G401 (cell line): ENCODE measurements at places on chromosomes 3 and 15. TPM values are rescaled to one million over a fixed set of nuclear protein-coding genes. Genes with fewer than 3 reads are reported as not detected.

The POPDC2 gene
- total RNA-seq, result 0.06 TPM in 1 of 2 replicates, not detected in the other

The SLC2A2 gene
- total RNA-seq, result not detected in 2 replicates

- no peak for DNase-seq
These were observed 68.2 kb upstream of the THRB start for GRCh38 chr3:24562895-24563294.

The FILIP1L gene
- 3.7 TPM in 1 of 2 replicates, not detected in the other for total RNA-seq

GRCh38 chr3:52917044-52917443, 19.7 kb upstream of the STIMATE start:
- no peak for DNase-seq

The CYP1A1 gene
- not detected in 2 replicates for total RNA-seq

The C3orf20 gene
- not detected in 2 replicates for total RNA-seq

The MGLL gene
- total RNA-seq, result not detected in 2 replicates

The CSNK1G1 gene
- 11.6 and 15.7 TPM in 2 replicates for total RNA-seq

GRCh38 chr3:184712248-184713039, 580 bp upstream of the MAGEF1 start:
- DNase-seq, result no peak

DNA sequence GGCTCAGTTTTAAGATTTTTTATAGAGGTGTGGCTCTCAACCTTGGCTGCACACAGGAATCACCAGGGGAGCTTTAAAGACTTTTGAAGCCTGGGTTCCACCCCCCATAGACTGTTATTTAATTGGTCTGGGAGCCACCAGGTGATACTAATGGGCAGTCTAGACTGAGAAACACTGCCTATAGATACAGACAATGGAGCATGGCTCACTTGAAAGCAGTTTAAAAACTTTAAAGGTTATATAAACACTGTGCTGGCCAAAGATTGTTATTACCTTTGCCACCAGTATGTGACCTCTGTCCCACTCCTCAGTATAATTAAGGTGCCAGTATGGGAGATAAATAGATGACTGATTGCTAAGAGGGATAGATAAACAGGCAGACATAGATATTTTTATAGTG, 3.8 kb downstream of the GOLIM4 start:
- DNase-seq, result no peak

GRCh38 chr15:64552281-64552948, 92.0 kb downstream of the ZNF609 start:
- no peak for DNase-seq

The TMEM87A gene
- 26.0 and 55.0 TPM in 2 replicates for total RNA-seq

GRCh38 chr3:127495821-127496655, 94.5 kb downstream of the TPRA1 start:
- no peak for DNase-seq

The CHRFAM7A gene
- total RNA-seq, result 0.74 TPM in 1 of 2 replicates, not detected in the other

DNA sequence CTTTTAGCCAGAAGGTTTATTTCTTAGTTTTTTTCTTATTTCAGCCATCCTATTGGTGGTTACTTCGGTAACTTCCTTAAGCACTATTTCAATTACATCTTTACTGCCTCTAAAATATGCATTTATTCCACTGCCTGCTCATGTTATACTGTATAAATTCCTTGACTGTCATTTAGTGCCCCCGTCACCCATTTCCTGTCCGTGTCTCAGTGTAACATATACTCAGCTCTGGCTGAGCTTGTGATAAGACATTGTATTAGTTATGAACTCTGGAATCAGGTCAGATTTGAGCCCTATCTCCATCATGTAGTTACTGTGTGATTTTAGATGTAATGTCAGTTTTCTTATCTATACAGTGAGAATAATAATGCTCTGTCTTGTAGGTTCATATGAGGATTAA, 24.2 kb downstream of the PIAS1 start:
- no peak for DNase-seq

DNA sequence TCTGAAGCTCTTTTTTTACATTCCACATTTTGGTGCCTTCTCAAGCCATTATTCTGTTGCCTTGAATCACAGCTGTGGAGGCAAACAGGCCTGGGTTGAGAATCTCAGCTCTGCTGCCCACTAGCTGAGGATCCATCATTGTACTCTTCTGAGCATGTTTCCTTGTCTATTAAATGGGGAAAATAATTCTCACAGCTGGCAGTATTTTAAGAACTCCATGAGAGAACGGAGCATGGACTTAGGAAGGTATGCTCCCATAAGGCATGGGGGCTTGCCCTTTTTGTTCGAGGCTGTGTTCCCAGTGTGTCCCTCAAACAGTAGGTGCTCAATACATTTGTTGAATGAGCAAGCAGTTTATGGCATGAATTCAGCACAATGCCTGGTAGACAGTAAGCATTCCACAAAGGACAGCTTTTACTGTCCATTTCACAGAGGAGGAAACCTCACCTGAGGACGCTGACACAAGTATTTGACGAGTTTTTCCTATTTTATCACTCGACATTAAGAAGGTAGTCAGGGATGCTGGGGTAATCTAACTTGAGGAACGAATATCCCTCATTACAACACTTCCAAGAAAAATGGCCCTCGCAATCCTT, 2.1 kb upstream of the PTPRG start:
- DNase-seq, result no peak

DNA sequence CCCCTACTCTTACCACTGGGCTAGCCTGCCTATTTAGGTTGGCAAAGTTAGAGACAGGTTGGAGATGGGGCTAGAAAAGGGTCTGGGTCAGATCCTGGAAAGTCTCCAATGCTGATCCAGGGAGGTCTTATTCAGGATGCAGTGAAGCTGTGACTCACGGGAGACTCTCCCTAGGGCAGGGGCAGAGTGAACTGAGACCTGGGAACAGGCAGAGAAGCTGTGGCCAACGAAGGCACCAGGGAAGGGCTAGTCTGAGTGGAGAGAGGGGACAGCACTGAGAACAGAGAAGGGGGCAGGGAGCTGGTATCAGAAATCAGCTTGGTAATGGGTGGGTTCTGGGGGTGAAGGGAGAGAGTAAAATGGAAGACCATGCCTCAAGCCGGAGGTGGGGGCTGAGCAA, 2.2 kb downstream of the LTF start:
- DNase-seq, result no peak

The SLC9C1 gene
- not detected in 2 replicates for total RNA-seq

DNA sequence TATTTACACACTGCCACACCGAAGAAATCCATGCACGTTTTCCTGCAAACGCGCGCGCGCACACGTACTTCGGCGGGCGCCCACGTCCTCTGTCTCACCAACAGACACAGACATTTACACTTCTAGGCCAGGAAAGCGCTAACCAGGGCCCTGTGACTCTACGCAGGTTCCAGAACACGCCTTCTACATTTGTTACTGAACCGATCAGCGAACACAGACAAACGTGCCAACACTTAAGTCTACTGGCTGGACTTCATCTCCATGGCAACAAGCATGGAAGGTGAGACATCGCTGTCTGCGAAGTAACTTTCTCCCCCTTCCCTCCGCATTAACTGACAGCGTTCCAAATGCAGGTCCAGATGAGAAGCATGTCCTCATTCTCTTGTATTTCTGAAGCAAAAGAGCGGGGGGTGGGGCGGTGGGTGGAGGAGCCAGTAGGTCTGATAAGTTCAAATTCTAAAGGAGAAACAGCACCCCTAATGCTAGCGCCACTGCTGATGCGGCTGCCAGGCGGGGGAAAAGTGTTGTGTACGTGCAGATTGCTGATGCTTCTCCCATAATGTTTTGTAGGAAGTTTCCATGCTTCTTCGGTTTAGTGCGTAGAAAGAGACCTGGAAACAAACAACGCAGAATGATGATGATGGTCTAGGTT, at the start of gene CTXN2:
TSS of gene CTXN2 (plus strand) at position 92 of the 652 bp plus-strand sequence. CDS start 9,636 bp downstream, outside the sequence.
- peak; percentile 87 for DNase-seq

The FBXW12 gene
- 0.68 TPM in 1 of 2 replicates, not detected in the other for total RNA-seq

The AGTR1 gene
- not detected in 2 replicates for total RNA-seq

DNA sequence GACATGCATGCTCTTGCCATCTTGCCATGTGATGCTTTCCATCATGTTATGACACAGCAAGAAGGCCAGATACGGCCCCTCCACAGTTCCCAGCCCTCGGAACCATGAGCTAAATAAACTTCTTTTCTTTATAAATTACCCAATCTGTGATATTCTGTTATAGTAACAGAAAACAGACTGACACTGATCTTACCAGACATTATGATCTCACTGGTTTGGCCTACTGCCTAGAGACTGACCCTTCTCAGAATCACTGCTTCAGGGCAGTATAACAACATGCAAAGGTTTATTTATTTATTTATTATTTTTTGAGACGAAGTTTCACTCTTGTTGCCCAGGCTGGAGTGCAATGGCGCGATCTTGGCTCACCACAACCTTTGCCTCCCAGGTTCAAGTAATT, 14.0 kb downstream of the ZNF619 start:
- DNase-seq, result no peak

GRCh38 chr15:94306700-94307650, 75.6 kb downstream of the MCTP2 start:
- DNase-seq, result no peak

The HES1 gene
- total RNA-seq, result 3.3 and 6.6 TPM in 2 replicates

- no peak for DNase-seq
These were observed 973.9 kb downstream of the FHIT start for GRCh38 chr3:60277361-60277800.

DNA sequence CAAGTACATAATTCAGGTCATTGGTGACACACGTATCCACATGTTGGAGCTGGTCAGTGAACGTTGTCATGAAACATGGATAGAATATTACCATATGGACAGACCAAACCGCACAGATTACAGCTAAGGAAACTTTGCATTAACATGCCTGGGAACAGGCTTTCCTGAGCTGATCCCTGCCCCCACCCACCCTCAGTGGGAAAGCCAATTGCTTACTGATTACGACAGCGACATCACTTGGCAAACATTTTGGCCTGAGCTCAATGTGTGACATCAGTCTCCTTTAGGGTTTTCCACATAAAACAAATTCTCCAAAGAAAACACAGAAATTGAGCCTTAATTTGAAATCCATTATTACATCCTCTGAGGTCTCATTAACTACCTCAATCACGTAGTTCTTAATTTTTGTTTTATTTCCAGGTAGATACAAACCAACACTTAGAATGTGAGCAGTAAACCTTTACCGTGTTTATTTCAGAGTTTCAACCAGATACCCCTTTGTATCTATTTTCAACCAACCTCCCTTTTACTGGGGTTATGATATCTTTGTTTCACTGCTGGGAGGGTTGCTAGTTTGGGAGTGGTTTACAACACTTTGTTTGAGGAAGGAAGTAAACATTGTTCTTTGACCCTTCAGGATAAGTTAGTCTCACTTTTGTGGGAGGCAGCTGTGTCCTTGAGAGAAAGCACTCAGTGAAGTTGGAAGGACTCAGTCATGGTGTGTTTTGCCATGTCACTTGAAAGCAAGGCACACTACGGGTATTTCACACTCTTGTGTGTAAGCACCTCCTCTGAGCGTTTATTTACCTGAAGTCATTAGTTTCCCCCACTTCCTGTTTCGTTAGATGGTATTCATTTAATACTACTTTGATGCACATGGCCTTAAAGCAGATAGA, 103.1 kb downstream of the CMSS1 start:
- peak; percentile 40 for DNase-seq
